ENCODE measurements at places on chromosomes 16 and 17. TPM values are rescaled to one million over a fixed set of nuclear protein-coding genes. Genes with fewer than 3 reads are reported as not detected.

HP gene
- total RNA-seq: not detected

DNA sequence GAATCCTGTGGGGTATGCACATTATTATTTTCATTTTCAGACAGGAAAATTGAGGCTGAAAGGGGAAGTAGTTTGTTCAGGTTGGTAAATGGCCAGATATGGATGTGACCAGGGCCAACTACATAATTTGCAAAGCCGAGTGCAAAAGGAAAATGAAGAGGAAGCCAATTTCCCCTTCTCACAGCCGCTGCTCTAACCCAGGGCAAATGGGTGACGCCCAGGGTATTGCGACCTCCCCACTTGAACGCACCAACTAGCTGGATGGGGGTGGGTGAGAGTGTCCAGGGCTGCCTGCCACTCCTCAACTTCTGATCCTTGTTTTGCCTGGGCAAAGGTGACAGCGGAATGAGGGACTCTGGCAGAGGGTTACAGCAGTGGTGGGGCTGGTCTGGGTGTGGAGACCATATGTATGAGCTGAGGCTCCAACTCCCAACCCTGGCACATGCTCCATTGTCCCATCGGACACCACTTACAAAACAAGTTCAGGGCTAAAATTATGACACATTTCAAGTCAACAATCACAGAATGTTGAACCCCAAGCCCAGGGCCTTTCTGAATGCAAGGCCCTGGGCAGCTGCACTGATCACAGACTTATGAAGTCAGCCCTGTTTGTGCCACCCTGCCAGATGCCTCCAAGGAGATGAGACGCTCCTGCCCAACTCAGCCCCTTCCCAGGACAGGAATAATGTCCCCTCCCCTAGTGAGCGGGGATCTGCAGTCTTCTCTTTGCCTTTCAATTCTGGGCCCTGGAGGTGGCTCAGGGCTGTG is 1.7 kb downstream of the ANKRD40CL start:
- DNase-seq: no peak

- DNase-seq: peak; percentile 78
These were observed 45.0 kb upstream of the NACA2 start for GRCh38 chr17:61635913-61636432.

TNFRSF13B gene
- total RNA-seq: not detected

GRCh38 chr17:65446043-65446442 is 115.4 kb downstream of the AXIN2 start:
- no peak for DNase-seq

GRCh38 chr16:9687737-9688319 is 494.4 kb downstream of the GRIN2A start:
- DNase-seq: no peak

GRCh38 chr16:75305364-75306098 is 54.1 kb upstream of the BCAR1 start:
- DNase-seq: peak; percentile 94

CRHR1 gene
- not detected for total RNA-seq

TEKT5 gene
- 0.15 TPM for total RNA-seq

- DNase-seq: no peak
These were observed 111.4 kb downstream of the CA10 start for GRCh38 chr17:52047086-52047485.

LYRM9 gene
- total RNA-seq: 5.3 TPM

DNA sequence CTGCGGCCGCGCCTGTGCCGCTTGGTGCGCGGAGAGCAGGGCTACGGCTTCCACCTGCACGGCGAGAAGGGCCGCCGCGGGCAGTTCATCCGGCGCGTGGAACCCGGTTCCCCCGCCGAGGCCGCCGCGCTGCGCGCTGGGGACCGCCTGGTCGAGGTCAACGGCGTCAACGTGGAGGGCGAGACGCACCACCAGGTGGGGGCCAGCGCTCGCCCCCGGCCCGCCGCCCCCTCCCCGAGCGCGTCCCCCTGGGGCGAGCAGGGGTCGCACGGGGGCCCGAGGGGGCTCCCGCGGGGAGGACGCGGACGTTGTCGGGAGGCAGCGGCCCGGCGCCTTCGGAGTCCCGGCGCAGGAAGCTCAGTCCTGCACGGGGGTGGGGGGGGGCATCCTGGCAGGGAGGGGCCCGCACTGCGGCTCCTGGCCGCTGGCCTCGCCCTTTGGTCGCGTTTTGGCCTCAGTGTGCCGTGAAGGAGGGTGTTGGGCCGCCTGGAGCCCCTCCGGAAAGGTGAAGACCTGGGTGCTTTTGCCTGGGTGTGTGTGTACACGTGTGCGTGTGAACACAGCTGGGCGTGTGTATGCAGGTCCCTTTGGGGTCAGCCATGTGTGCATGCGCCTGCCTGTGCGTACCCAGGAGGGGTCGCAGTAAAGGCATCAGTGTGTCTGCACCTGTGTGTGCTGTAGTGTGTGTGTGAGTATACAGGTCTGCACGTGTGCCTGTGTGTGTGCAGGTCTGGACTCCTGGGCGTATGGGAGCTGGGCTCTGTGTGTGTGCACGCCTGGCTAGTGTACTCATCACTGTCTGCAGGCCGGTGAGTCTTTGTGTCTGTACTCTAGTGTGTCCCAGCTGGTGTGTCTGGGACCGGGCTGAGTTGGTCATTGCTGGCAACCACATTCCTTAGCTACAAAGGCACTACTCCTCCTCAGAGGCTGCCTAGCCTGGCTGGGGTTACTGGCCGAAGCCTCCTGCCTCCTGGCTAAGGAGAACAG is 615 bp downstream of the NHERF2 start:
- DNase-seq: no peak

- no peak for DNase-seq
These were observed 6.0 kb downstream of the ST3GAL2 start for GRCh38 chr16:70432723-70433457.

DNA sequence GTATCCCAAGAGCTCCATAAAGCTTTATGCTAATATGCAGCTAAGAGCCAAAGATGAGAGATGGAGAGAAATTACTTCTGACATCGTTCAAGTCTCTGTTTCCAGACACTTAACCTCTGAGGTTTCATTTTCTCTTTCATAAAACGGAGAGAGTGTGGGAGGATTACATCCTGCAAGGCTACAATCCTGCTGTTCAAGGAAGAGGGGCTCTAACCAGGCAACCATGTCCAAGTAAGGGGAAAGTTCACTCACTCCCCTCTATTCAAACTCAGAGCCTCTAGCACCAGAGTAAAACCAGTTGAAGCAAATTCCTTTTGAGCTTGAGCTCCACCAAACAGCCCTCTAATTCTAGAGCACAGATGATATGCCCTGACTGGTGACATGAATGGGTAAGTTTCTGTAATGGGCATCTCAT is 397.4 kb downstream of the NPIPA8 start:
- DNase-seq: no peak

DNA sequence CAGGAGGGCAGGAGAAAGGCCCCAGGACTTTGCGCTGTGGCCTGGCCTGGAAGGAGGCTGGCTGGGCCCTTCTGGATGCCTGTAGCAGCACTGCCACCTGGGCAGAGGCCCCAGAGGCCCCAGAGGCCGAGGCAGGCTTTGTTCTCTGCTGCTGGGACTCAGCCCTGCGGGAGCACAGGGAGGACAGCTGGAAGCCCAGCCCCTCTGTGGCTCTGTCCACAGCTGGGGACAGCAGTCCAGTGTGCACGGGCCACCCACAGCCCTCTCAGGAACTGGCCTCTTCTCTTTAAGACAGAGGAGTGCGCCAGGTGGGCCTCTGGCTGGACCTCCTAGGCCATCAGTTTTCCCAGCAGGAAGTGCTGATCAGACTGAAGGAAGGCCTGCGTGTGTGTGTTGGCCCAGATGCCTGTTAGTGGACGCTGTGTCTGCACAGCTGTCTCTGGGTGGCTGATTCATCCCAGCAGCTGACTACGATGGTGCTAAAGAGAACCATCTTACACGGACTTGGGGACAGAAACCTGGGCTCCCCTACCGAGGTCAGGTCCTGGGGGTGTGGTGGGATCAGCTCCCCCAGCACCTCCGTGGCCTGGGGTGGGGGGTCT is 26.9 kb upstream of the ZNF750 start:
- no peak for DNase-seq

SDF2 gene
- 30.9 TPM for total RNA-seq

ITGA2B gene
- 1.1 TPM for total RNA-seq

PABPN1L gene
- total RNA-seq: not detected

DNA sequence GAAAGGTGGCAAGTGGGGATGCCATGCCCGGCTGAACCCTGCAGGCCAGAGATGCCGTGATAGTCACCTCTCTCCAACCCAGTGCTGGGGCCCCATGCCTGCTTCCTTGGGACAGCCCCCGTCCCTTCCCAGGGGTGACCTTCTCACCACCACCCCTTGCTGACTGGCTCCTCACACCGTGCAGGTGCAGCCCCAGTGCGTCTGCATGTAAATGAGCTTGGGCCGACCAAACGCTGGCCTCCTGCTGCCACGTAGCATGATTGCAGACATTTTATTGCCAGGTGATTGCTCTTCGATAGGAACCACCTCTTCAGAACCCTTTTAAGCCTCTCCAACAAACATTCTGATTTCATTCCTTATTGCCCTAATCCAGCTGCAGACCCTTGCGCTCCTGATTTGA is 32.5 kb downstream of the ASIC2 start:
- DNase-seq: no peak

C17orf58 gene
- 9.7 TPM for total RNA-seq

DYNLL2 gene
- 19.1 TPM for total RNA-seq

NMT1 gene
- total RNA-seq: 235 TPM

GRCh38 chr16:67317853-67318252 is 8.7 kb downstream of the KCTD19 start:
- no peak for DNase-seq

ZG16 gene
- total RNA-seq: not detected

DNA sequence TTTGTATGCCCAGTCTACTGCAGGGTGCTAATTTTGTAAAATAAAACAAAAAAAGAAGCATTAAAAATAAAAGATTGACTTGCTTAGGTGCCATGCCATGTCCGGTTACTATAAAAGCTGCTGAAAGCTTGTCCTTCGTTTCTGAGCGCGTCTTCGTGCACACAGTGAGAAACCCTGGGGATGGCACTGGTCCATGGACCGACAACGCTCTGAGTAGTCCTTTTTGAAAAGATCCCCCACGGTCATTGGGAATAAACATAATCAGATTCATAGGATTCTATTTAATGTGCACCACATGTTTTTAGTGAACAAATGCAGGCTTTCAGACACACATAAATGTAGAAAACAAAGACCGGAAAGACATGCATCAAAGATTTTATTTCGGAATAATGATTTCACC is 146.3 kb downstream of the XYLT1 start:
- no peak for DNase-seq

SCIMP gene
- total RNA-seq: not detected

GRCh38 chr16:82358161-82358560 is 188.1 kb upstream of the MPHOSPH6 start:
- no peak for DNase-seq

GRCh38 chr17:72687886-72688285 is 404.6 kb downstream of the SLC39A11 start:
- no peak for DNase-seq

GRCh38 chr17:27888945-27889344 is 4.2 kb downstream of the LYRM9 start:
- no peak for DNase-seq

LLGL2 gene
- 6.2 TPM for total RNA-seq

All from activated naive CD4-positive, alpha-beta T cell treated with anti-CD3 and anti-CD28 coated beads for 36 hours (primary cell).